Effector memory CD4-positive, alpha-beta T cell (primary cell): ENCODE measurements at places on chromosomes 1 and 21.

GRCh38 chr1:42888013-42888633 is 41.7 kb downstream of the ZNF691 start:
- H3K4me3 ChIP-seq = no peak overlapping the region
- H3K27ac ChIP-seq = no peak overlapping the region
- no peaks in the 10 kb centered on the region for H3K27me3 ChIP-seq
- no peaks in the 10 kb centered on the region for H3K4me1 ChIP-seq
- no peak for DNase-seq
- H3K36me3 ChIP-seq = no peaks in the 10 kb centered on the region

DNA sequence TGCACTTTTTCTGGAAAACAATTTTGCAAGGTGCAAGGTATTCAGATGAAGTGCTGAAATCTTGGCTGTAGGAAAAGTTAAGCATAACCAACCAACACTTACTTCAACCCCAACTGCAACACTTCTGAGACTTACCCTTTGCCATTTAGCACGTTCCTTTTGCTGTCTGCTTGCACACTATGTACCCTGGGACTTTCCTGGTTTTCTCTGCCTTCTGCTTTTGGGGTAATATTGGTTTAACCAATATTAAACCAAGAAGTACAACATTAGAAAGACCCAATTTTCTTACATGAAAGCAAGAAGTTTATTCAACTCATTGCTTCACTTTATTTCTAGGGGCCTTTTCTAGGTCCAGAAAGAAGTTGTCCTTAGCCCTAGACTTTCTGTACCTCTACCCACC is 193.0 kb downstream of the HLX start:
- no peaks in the 10 kb centered on the region for H3K4me1 ChIP-seq
- no peaks in the 10 kb centered on the region for H3K27me3 ChIP-seq
- no peaks in the 10 kb centered on the region for H3K36me3 ChIP-seq
- H3K27ac ChIP-seq = no peak overlapping the region

GRCh38 chr1:224592636-224593582 is 23.2 kb upstream of the CNIH3 start:
- H3K27me3 ChIP-seq = no peaks in the 10 kb centered on the region
- no peak overlapping the region for H3K27ac ChIP-seq
- no peak overlapping the region for H3K4me3 ChIP-seq
- no peak for DNase-seq
- H3K4me1 ChIP-seq = no peaks in the 10 kb centered on the region

GRCh38 chr1:238340989-238341388 is 450.3 kb upstream of the ZP4 start:
- no peak for DNase-seq
- H3K4me3 ChIP-seq = no peak overlapping the region
- H3K36me3 ChIP-seq = no peaks in the 10 kb centered on the region
- H3K4me1 ChIP-seq = no peaks in the 10 kb centered on the region
- no peak overlapping the region for H3K27ac ChIP-seq

- no peaks in the 10 kb centered on the region for H3K27me3 ChIP-seq
- no peaks in the 10 kb centered on the region for H3K36me3 ChIP-seq
- DNase-seq = no peak
- no peak overlapping the region for H3K27ac ChIP-seq
- H3K4me1 ChIP-seq = no peaks in the 10 kb centered on the region
These were observed 1.0 kb upstream of the CELA2A start for GRCh38 chr1:15455522-15455921.

- no peaks in the 10 kb centered on the region for H3K27me3 ChIP-seq
- no peaks in the 10 kb centered on the region for H3K4me1 ChIP-seq
- H3K4me3 ChIP-seq = no peak overlapping the region
- H3K27ac ChIP-seq = no peak overlapping the region
- no peak for DNase-seq
These were observed 414.9 kb downstream of the SMYD3 start for GRCh38 chr1:246092136-246092535.

DNA sequence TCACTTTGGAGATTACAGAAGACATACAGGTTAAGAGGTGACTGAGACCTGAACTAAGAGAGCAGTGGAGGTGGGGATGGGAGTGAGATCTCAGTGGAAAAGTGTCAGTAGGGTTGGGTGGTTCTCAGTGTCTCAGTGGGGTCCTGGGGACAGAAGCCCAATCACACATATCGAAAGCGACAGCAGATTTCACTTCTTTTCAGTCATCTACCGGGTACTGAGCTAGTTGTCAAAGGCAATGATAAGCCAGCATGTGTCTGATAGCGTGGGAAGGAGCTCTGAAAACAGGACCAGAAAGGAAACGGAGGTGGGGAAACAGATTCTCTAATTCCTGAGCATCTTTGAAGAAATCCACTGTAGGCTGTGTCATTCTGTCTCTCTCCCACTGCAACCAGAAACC is 59.5 kb downstream of the RHOU start:
- H3K27me3 ChIP-seq = no peaks in the 10 kb centered on the region
- no peak overlapping the region for H3K4me3 ChIP-seq
- H3K27ac ChIP-seq = no peak overlapping the region
- H3K36me3 ChIP-seq = no peaks in the 10 kb centered on the region
- peaks cover 23% of the 10 kb centered on the region for H3K4me1 ChIP-seq

DNA sequence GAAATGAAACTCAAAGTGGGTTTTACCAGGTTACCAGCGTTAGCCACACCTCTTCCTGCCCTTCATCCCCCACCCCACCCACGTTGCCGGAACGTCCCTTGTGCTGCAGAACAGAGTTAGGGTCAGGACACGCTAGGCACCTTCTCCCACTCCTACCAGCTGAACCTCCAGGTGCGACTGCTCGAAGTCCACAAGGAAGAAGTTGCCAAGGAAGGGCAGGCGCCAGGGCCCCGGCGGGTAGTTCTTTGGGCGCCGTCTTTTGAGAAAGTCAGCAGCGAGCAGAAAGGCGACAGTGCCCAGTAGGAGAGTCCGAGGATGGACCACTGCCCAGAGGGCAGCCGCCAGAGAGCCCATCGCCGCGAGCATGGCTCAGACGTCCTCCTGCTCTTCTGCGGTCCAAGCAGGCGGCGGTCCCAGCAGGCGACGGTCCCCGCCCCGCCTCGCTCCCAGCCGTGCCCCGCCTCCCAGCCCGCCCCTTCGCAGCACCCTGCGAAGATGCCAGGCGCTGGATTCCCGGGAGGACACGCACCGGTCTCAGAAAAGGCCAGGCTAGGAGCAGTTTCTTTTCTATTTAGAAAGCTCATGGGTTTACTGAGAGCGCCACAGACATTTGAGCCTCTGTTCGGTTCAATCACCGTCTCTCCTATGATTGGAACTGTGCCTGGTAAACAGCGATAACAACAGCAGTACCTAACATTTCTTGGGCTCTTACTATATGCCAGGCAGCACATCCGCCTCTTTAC is at the start of gene CYP2J2:
CYP2J2 (minus strand) TSS at position 393 of the 743 bp plus-strand sequence; CDS start at position 366, 27 bp downstream.
- H3K27ac ChIP-seq = peak within 1 kb of the TSS; percentile 12
- peaks cover 3% of the 10 kb centered on the region for H3K4me1 ChIP-seq
- H3K4me3 ChIP-seq = peak within 1 kb of the TSS; percentile 78
- H3K36me3 ChIP-seq = no peaks in the 10 kb centered on the region
- H3K27me3 ChIP-seq = peaks cover 8% of the 10 kb centered on the region
- DNase-seq = peak; percentile 1

- H3K27me3 ChIP-seq = no peaks in the 10 kb centered on the region
- H3K4me1 ChIP-seq = no peaks in the 10 kb centered on the region
- H3K36me3 ChIP-seq = peaks cover 76% of the 10 kb centered on the region
- no peak overlapping the region for H3K4me3 ChIP-seq
- no peak for DNase-seq
These were observed 30.5 kb downstream of the IFI16 start for GRCh38 chr1:159040206-159040605.

GRCh38 chr21:22250355-22250754 is 1252.1 kb downstream of the NCAM2 start:
- H3K27ac ChIP-seq = no peak overlapping the region
- no peak for DNase-seq
- H3K4me1 ChIP-seq = no peaks in the 10 kb centered on the region
- no peaks in the 10 kb centered on the region for H3K36me3 ChIP-seq
- H3K4me3 ChIP-seq = no peak overlapping the region

GRCh38 chr21:31629972-31630711 is 29.4 kb upstream of the SOD1 start:
- H3K27ac ChIP-seq = no peak overlapping the region
- no peak overlapping the region for H3K4me3 ChIP-seq
- H3K36me3 ChIP-seq = no peaks in the 10 kb centered on the region
- DNase-seq = no peak
- no peaks in the 10 kb centered on the region for H3K27me3 ChIP-seq

DNA sequence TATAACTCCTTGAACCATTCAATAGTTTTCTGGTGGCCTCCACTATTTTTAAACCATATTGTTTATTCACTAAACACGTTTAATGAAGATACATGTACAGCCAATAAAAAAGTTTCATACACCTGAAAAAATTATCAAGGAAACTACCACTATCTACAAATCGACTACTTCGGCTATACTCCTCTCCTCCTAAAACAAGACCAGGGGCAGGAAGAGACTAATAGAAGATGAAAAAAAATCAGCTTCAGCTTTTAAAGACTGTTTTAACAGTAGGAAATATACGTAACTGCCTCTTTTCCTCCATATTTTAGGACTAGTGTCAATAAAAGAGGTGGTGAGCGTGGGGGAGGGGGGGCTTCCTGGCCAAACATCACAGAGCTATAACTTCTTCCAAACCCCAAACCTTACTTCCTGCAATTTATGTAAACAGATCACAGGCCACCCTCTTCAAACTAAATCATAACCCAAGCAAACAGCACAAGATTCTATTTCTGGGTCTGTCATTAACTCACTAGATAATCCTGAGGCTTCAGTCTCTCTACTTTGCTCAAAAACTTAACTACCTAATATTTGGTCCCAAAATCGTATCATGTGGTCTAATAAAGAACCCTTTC is 15.1 kb downstream of the FOXJ3 start:
- H3K36me3 ChIP-seq = no peaks in the 10 kb centered on the region
- peaks cover 42% of the 10 kb centered on the region for H3K4me1 ChIP-seq
- H3K27me3 ChIP-seq = no peaks in the 10 kb centered on the region

- H3K4me3 ChIP-seq = peak overlapping the region; percentile 90
- peaks cover 27% of the 10 kb centered on the region for H3K4me1 ChIP-seq
- H3K27me3 ChIP-seq = no peaks in the 10 kb centered on the region
- H3K27ac ChIP-seq = peak overlapping the region; percentile 100
- DNase-seq = no peak
These were observed 689 bp upstream of the ZNF644 start for GRCh38 chr1:91022518-91022929.

DNA sequence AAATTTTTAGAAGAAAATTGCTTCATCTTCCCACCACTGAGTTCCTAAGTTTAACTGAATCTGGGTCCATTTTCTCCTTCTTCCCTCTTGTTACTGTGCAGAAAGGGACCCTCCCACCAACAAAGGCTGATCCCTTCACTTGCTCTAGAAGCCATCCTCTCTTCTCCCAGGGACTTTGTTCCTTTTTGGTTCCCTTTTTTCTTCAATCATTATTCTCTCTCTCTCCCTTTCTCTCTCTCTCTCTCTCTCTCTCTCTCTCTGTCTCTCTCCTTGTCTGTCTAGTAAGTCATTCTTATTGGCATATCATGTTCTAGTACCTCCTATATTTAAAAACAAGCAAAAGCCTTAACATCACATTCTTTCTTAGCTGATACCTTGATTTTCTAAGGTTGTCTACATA is 31.7 kb upstream of the GADD45A start:
- no peak for DNase-seq
- H3K27me3 ChIP-seq = no peaks in the 10 kb centered on the region
- H3K27ac ChIP-seq = no peak overlapping the region
- no peaks in the 10 kb centered on the region for H3K4me1 ChIP-seq

- H3K4me1 ChIP-seq = peaks cover 11% of the 10 kb centered on the region
- no peak for DNase-seq
- no peaks in the 10 kb centered on the region for H3K36me3 ChIP-seq
- no peak overlapping the region for H3K27ac ChIP-seq
- peaks cover 49% of the 10 kb centered on the region for H3K27me3 ChIP-seq
These were observed 3.1 kb downstream of the ACTA1 start for GRCh38 chr1:229430761-229431283.

DNA sequence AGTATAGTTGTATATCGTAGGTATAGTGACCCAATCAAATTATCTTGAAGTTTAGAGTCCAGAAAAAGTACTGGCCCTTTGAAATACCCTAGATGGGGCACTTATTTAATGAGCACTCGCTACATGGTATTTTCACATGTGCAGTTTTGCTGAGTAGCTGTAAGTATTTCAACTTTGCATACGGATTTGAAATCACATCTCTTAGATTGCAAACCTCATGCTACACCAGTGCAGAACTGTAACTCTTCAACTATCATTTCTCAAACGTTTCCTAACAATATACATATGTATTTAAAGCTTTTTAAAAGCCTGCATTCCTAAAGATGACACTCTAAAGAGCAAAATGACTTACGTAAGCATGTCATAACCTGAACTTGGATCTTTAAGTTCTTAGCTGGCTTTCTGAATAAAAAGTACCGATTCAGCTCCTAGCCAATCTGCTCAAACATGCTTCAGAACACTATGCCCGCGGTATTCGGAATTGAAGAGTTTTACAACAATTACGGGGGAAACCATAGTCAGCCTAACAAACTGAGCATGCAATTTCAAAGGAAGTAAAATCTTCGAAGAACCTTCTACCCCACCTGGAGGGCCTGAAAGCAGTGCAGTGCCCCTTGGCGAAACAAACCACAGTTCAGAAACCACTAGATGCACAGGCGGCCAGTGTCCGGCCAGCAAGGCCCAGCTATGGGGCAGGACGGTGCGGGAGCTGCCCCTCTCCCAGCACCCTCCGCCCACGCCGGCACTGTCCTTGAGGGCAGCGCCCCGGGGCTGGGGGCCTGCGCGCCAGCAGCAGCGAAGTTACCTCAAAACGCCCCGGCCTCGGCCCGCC is 863 bp downstream of the FH start:
- peak overlapping the region; percentile 65 for H3K27ac ChIP-seq
- H3K27me3 ChIP-seq = peaks cover 8% of the 10 kb centered on the region
- peak; percentile 0 for DNase-seq
- peak overlapping the region; percentile 84 for H3K4me3 ChIP-seq

- no peak overlapping the region for H3K27ac ChIP-seq
- DNase-seq = no peak
- no peaks in the 10 kb centered on the region for H3K36me3 ChIP-seq
- no peak overlapping the region for H3K4me3 ChIP-seq
- no peaks in the 10 kb centered on the region for H3K27me3 ChIP-seq
- no peaks in the 10 kb centered on the region for H3K4me1 ChIP-seq
These were observed 48.0 kb downstream of the EDN2 start for GRCh38 chr1:41436281-41437010.

GRCh38 chr1:186244825-186245224 is 130.2 kb downstream of the TPR start:
- H3K36me3 ChIP-seq = no peaks in the 10 kb centered on the region
- H3K27me3 ChIP-seq = no peaks in the 10 kb centered on the region
- DNase-seq = no peak
- no peak overlapping the region for H3K4me3 ChIP-seq

GRCh38 chr21:41817228-41817627 is 50.4 kb upstream of the RIPK4 start:
- H3K4me1 ChIP-seq = no peaks in the 10 kb centered on the region
- H3K27me3 ChIP-seq = no peaks in the 10 kb centered on the region
- H3K36me3 ChIP-seq = peaks cover 13% of the 10 kb centered on the region
- no peak overlapping the region for H3K27ac ChIP-seq

- no peak overlapping the region for H3K27ac ChIP-seq
- H3K4me1 ChIP-seq = no peaks in the 10 kb centered on the region
- no peaks in the 10 kb centered on the region for H3K36me3 ChIP-seq
- H3K4me3 ChIP-seq = no peak overlapping the region
- no peaks in the 10 kb centered on the region for H3K27me3 ChIP-seq
These were observed 75.6 kb upstream of the SLFNL1 start for GRCh38 chr1:41097105-41097504.

- peaks cover 69% of the 10 kb centered on the region for H3K27me3 ChIP-seq
- no peaks in the 10 kb centered on the region for H3K36me3 ChIP-seq
- H3K4me3 ChIP-seq = peak overlapping the region; percentile 58
- no peak overlapping the region for H3K27ac ChIP-seq
- H3K4me1 ChIP-seq = peaks cover 37% of the 10 kb centered on the region
These were observed 2.6 kb downstream of the RNF220 start for GRCh38 chr1:44407430-44408211.

- DNase-seq = no peak
- H3K36me3 ChIP-seq = no peaks in the 10 kb centered on the region
- no peak overlapping the region for H3K4me3 ChIP-seq
These were observed 129.8 kb downstream of the ZSCAN20 start for GRCh38 chr1:33602271-33602670.
